ENCODE measurements at places on chromosomes 3 and 15.
A peak's percentile ranks its signal among the peaks of the same experiment; 100 is the strongest.

- no peak for DNase-seq
- H3K27ac ChIP-seq: no peak overlapping the region
- peaks cover 10% of the 10 kb centered on the region for H3K4me1 ChIP-seq
- peaks cover 3% of the 10 kb centered on the region for H3K27me3 ChIP-seq
Observed at GRCh38 chr3:112634786-112635541, 6.0 kb downstream of the CCDC80 start.

- no peak overlapping the region for H3K4me3 ChIP-seq
- H3K27me3 ChIP-seq: peaks cover 10% of the 10 kb centered on the region
- no peak for DNase-seq
- peaks cover 11% of the 10 kb centered on the region for H3K36me3 ChIP-seq
- H3K4me1 ChIP-seq: peaks cover 42% of the 10 kb centered on the region
- no peak overlapping the region for H3K27ac ChIP-seq
Observed at GRCh38 chr3:194489736-194490612, 3.2 kb upstream of the ATP13A3 start.

DNA sequence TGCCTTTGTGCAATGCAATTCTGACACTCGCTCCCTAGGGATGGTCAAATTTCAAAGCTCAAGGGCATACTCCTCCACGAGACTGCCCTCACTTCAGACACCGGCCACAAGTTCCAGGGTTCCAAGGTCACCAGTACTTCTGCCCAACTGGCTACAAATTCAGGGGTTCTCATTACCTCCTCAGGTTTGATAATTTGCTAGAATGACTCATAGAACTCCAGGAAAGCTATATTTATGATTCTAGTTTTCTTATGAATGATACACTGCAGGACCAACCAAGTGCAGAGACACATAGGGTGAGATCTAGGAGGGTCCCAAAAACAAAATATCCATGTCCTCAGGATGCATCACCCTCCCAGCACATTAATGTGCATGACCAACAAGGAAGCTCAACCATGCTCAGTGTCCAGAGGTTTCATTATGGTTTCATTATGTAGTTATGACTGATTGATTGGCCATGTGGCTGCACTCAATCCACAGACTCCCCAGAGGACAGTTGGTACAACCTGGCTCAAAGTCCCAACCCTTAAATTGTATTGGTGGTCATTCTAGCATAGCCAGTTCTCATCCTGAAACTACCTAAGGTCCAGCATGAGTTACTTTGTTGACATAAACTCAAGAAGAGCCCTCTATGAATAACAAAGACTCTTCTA is 170.4 kb upstream of the LRRN1 start:
- H3K27ac ChIP-seq: no peak overlapping the region
- DNase-seq: no peak
- H3K4me1 ChIP-seq: no peaks in the 10 kb centered on the region
- no peak overlapping the region for H3K4me3 ChIP-seq
- H3K27me3 ChIP-seq: no peaks in the 10 kb centered on the region

DNA sequence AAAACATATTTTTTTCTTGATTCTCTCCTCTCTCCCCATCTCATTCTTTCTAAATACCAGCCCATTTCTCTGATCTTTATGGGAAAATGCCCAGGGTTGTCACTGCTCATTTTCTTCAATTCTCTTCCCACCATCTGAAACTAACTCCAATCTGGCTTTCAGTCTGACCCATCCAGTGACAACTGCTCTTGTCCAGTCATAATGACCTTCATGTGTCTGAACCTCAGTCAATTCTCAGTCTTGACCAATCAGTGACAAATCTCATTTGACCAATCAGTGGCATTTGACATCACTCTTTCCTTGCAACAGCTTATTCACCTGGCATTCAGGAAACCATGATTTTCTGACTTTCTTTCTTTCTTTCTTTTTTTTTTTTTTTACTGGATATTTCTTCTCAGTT is 15.1 kb downstream of the VEPH1 start:
- no peaks in the 10 kb centered on the region for H3K4me1 ChIP-seq
- H3K27me3 ChIP-seq: peaks cover 14% of the 10 kb centered on the region
- no peak overlapping the region for H3K27ac ChIP-seq
- DNase-seq: no peak
- no peak overlapping the region for H3K4me3 ChIP-seq
- no peaks in the 10 kb centered on the region for H3K36me3 ChIP-seq

DNA sequence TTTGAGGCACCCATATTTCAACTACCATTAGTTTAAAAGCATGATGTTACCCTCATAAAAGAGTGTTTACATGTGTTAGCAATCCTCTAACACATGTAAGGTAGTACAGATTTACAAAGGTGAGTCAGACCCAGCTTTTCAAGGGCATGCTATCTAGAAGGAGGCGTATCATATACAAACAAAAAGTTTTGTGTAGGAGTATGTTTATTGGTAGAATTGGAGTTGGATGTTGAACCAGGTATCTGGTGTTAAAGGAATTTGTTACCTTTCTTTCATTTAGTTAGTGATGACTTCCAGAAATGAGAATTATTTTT is 2.4 kb downstream of the HACD3 start:
- no peaks in the 10 kb centered on the region for H3K27me3 ChIP-seq
- DNase-seq: no peak
- peak overlapping the region; percentile 29 for H3K4me3 ChIP-seq
- H3K27ac ChIP-seq: no peak overlapping the region

DNA sequence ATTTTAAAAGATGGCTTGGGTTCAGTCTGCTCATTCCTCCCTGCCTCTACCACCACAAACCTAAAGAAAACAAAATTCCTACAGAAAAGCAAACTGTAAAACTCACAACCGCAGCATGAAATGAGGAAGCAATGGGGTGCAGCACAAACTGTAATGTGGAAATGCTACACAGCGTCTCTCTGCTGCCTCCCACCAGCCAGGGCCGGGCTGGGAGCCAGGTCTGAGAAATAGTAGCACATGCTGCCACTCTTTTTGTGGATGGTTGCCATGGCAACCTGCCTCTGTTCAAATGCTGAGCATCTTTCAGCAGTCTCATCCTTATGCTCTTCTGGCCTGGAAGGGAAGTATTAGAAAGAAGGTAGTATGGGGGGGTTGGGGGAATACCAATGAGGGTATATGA is 55.4 kb downstream of the EOMES start:
- peaks cover 15% of the 10 kb centered on the region for H3K4me1 ChIP-seq
- DNase-seq: peak; percentile 43
- H3K36me3 ChIP-seq: no peaks in the 10 kb centered on the region
- H3K27me3 ChIP-seq: no peaks in the 10 kb centered on the region

- H3K4me1 ChIP-seq: no peaks in the 10 kb centered on the region
- H3K36me3 ChIP-seq: no peaks in the 10 kb centered on the region
- no peak overlapping the region for H3K27ac ChIP-seq
- no peak overlapping the region for H3K4me3 ChIP-seq
- H3K27me3 ChIP-seq: peaks cover 17% of the 10 kb centered on the region
Observed at GRCh38 chr3:185654758-185655145, 68.7 kb downstream of the SENP2 start.

DNA sequence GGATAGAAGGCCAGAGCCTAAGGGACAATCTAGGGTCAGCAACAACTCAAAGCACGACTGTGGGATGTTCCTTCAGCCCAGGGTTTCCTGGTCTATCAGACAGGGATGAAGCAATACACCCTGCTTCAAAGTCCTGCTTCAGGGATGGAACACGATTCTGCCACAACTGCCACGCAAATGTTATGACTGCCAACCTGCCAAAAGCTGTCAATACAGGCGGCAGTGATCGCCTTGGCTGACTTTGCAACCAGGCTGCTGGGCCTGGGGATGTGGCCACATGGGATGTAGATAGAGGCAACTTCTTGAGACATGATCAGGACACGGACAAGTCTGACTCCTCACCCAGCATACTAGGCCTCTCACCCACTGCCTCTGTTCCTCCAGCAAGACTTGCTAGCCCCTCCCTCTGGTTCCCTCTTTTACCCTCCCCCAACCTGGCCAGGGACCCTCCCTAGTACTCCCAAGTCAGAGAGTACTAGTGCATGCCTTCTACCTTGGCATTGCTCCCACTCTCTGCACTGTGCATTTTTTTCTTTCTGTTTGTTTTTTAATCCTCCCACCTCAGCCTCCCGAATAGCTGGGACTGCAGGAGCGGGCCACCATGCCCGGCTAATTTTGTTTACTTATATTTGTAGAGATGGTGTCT is 7.6 kb downstream of the CCDC12 start:
- no peak overlapping the region for H3K27ac ChIP-seq
- no peak for DNase-seq
- H3K27me3 ChIP-seq: no peaks in the 10 kb centered on the region
- peaks cover 75% of the 10 kb centered on the region for H3K4me1 ChIP-seq

- H3K27me3 ChIP-seq: peaks cover 27% of the 10 kb centered on the region
- no peak overlapping the region for H3K27ac ChIP-seq
- H3K4me3 ChIP-seq: no peak overlapping the region
- no peaks in the 10 kb centered on the region for H3K36me3 ChIP-seq
- DNase-seq: no peak
Observed at GRCh38 chr3:11185564-11186317, 31.4 kb downstream of the HRH1 start.

DNA sequence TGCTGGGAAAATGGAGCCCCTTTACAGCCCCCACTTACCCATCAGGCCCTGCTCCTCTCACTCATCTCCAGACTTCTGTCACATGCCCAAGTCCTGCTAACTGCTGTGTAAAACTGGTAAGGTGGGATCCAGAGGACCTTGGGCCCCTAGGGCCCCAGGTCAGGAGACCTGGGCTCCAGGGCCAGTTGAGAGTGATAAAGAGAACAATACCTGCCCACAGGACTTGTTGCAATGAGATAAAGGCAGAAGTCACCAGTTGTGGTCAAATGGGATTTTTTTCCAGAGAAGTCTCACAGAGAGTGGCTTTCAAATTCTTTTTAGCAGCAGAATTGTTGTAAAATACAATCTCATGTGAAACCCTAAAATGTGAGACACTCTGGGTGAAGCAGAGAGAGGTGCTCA is 753 bp downstream of the FURIN start:
- peaks cover 13% of the 10 kb centered on the region for H3K36me3 ChIP-seq
- DNase-seq: no peak

DNA sequence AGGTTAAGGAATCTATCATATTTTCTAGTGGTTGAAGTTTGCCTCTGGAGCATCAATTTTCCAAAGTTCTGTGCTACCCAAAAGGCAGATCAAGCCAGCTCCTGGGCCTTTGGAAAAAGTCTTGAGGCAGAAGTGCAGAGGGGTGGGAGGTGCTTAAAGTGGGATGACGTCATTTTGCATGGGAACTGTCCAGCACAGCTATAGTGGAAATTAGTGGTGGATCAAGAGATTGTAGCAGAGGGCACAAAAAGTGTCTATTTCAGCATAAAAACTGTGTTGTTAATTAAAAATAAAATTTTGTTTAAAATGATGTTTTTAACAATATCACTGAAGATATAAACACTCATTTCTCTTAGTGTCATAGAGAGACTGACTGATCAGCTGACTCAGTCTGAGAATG is 221.9 kb downstream of the LRRN1 start:
- DNase-seq: no peak
- no peaks in the 10 kb centered on the region for H3K27me3 ChIP-seq
- H3K4me1 ChIP-seq: no peaks in the 10 kb centered on the region
- H3K27ac ChIP-seq: no peak overlapping the region

GRCh38 chr3:155231792-155232191 is 61.7 kb downstream of the STRIT1 start:
- H3K27me3 ChIP-seq: no peaks in the 10 kb centered on the region
- no peak overlapping the region for H3K4me3 ChIP-seq
- no peak for DNase-seq
- no peaks in the 10 kb centered on the region for H3K36me3 ChIP-seq
- H3K4me1 ChIP-seq: no peaks in the 10 kb centered on the region

- no peaks in the 10 kb centered on the region for H3K36me3 ChIP-seq
- H3K27ac ChIP-seq: no peak overlapping the region
- H3K27me3 ChIP-seq: no peaks in the 10 kb centered on the region
- H3K4me1 ChIP-seq: peaks cover 11% of the 10 kb centered on the region
Observed at GRCh38 chr3:30737743-30738499, 131.5 kb downstream of the TGFBR2 start.

DNA sequence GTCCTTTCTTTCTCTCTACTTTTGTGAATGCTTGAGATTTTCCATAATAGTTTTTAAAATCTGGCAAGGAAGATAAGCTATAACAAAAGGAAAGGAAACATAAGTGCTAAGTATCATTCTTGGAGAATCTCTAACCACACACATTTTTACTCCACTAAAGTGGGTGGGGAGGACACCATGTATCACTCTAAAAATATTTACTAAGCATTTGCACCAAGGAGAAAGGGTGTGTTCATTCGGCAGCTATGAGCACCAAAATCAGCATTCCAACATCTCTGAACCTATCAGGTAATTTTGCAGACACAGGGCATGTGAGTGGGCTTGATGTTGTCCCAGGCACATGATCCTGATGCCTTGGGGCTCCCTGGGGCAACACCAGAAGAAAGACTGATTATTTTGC is 5.5 kb downstream of the B4GALT4 start:
- H3K27ac ChIP-seq: peak overlapping the region; percentile 73
- H3K4me1 ChIP-seq: peaks cover 68% of the 10 kb centered on the region

GRCh38 chr3:45603226-45603625 is 8.7 kb downstream of the LIMD1 start:
- no peak overlapping the region for H3K27ac ChIP-seq
- DNase-seq: no peak
- peaks cover 24% of the 10 kb centered on the region for H3K4me1 ChIP-seq
- H3K4me3 ChIP-seq: no peak overlapping the region

DNA sequence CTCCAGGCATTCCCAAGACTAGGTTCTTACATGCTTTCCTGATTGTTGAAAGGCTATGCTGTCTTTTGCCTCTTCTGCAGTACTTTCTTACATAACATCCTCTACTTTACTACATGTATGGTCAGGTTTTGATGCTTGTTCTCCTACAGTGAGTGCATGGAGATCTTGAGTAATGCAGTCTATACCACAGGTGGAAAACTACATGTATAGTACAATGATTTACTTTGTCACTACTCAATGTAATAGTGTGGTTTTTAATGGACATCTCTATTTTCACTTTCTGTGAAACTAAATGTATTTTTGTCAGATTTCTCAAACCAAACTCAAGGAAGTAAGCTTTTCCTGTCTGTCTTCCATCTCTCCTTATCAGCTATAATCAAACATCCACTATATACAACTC is 657.0 kb downstream of the TUSC7 start:
- no peak for DNase-seq
- no peak overlapping the region for H3K27ac ChIP-seq
- no peaks in the 10 kb centered on the region for H3K36me3 ChIP-seq
- no peak overlapping the region for H3K4me3 ChIP-seq
- H3K27me3 ChIP-seq: no peaks in the 10 kb centered on the region

GRCh38 chr3:87045473-87045872 is 54.5 kb upstream of the VGLL3 start:
- H3K27me3 ChIP-seq: no peaks in the 10 kb centered on the region
- H3K4me3 ChIP-seq: no peak overlapping the region
- no peaks in the 10 kb centered on the region for H3K36me3 ChIP-seq
- H3K27ac ChIP-seq: no peak overlapping the region

Data from activated naive CD4-positive, alpha-beta T cell treated with anti-CD3 and anti-CD28 coated beads, Interleukin-2, amount 10 ng/mL, durations not matched to agents 7 days and 5 days (primary cell).